ENCODE measurements at places on chromosomes 5 and 9.

DNA sequence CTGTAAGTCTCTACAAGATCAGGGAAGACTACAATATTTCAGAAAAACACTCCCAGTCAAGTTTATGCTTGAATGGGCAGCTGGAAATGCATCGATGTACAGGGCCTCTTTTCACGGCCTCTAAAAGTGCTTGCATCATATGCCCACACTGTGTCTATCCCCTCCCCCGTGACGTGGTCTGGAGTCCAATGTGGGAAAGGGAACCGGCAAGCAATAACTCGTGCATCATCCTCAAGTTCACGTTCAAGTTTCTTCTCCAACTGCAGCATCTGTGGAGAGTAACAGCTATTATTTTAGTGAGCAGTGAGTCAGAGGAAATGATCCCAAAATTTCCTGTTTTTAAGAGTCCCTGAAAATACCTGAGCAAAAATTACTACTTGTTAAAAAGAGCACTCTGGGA, 22.3 kb downstream of the ATPSCKMT start:
- DNase-seq: no peak

GRCh38 chr9:108703429-108703828, 152.4 kb downstream of the ACTL7B start:
- no peak for DNase-seq

GRCh38 chr5:95022967-95023695, 261.8 kb downstream of the MCTP1 start:
- no peak for DNase-seq

- no peak for DNase-seq
Measured at GRCh38 chr9:2740616-2741015, 23.3 kb downstream of the KCNV2 start.

All from stimulated activated CD8-positive, alpha-beta memory T cell treated with anti-CD3 and anti-CD28 coated beads, Interleukin-7, amount 100 ng/mL, for 4 hours (primary cell).